Mesendoderm (in vitro differentiated cells): ENCODE measurements at places on chromosomes 13 and 19.

DNA sequence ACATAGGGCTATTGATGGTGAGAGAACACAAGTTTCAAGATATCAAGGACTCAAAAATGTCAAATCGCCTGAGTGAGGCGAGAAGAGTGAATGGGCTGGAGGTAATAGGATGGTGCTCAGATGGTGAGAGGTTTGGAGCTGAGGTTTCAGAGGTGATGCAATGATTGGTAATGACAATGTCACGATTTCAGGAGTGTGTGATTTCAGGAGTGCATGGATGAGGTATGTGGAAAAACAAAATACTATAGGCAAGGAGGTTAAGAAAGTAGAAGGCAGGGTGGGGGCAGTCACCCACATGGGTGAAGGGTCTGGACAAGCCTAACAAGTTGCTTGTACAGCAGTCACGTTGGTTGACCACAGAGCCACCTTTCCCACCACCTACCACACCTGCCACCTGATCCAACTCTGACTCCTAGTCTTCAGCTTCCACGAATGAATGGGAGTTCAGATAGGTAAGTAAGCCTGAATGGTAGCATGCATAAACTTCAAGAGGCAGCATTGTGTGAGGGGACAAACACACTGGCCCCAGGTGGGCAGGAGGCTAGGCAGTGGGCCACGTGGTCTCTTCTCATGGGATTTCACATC is 71.5 kb downstream of the RUBCNL start:
- no peaks in the 10 kb centered on the region for H3K27me3 ChIP-seq
- peak; percentile 15 for DNase-seq
- no peak overlapping the region for H3K27ac ChIP-seq
- no peaks in the 10 kb centered on the region for H3K4me1 ChIP-seq
- H3K4me3 ChIP-seq: no peak overlapping the region
- H3K36me3 ChIP-seq: no peaks in the 10 kb centered on the region

DNA sequence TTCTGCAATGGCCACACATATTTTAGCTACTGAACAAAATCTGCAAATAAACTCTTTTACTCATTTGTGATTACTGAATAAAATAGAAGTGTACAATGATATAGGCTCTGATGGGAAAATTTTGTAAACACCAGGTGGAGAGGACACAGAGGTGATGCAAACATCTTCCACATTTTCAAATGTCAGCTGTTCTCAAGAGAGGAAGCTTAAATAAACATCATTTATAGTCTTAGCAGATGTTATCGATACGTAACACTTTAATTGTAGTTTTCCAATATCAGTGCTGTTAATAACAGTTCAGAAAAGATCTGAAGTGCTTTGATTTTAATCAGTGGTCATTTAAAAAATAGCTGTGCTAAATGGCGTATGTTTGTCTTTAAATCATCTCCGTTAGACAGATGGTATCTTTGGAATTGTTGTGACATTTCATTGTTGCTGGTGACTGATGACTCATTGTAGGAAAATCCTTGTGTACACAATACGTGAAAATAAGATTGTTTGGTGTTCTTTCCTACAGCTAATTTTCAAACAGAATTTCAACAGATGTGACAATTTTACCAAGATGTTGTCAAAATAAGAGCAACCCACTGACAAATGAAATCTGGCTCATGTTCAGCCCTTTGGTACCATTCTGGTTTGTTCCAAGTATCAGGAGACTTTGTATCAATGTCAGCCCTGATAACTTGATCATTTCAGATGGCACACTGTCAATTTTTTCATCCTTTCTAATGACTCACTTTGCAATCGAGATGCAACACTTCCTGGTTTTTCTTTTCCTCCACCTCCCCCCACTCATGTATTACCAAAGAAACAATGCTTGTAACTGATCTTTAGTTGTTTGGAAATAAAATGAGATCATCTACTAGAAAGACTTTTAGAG is 516.0 kb downstream of the DCT start:
- H3K27ac ChIP-seq: no peak overlapping the region
- peak; percentile 65 for DNase-seq
- no peaks in the 10 kb centered on the region for H3K27me3 ChIP-seq

- H3K27me3 ChIP-seq: peaks cover 9% of the 10 kb centered on the region
- no peak overlapping the region for H3K27ac ChIP-seq
- H3K36me3 ChIP-seq: no peaks in the 10 kb centered on the region
- peaks cover 9% of the 10 kb centered on the region for H3K4me1 ChIP-seq
- no peak for DNase-seq
These were observed 223.0 kb downstream of the LHFPL6 start for GRCh38 chr13:39379667-39380655.

DNA sequence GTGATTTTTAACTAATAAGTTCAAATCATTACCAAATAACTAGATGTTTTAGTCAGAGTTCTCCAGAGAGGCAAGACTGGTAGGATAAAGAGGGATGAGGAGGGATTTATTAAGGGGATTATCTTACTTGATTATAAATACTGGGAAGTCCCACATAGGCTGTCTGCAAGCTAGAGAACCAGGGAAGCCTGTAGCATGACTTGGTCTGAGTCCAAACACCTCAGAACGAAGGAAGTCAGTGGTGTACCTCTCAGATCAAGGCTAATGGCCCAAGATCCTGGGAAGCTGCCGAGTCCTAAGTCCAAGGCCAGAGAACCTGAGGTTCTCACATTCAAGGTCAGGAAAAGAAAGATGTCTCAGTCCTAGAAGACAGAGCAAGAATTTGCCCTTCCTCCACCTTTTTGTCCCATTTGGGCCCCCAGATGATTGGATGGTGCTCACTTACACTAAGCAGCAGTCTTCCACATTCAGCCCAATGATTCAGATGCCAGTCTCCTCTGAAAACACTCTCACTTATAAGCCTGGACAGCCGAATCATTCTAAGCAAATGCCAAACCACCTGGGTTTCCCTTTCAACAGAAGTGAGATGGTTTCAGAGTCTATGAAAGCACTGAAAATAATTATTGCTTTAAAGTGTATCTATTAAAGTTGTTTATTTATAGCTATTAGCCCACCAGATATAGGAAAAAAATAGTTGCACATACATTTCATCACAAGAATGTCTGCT is 1599.2 kb downstream of the OLFM4 start:
- H3K36me3 ChIP-seq: no peaks in the 10 kb centered on the region
- peaks cover 2% of the 10 kb centered on the region for H3K4me1 ChIP-seq
- no peak overlapping the region for H3K4me3 ChIP-seq
- no peak overlapping the region for H3K27ac ChIP-seq

DNA sequence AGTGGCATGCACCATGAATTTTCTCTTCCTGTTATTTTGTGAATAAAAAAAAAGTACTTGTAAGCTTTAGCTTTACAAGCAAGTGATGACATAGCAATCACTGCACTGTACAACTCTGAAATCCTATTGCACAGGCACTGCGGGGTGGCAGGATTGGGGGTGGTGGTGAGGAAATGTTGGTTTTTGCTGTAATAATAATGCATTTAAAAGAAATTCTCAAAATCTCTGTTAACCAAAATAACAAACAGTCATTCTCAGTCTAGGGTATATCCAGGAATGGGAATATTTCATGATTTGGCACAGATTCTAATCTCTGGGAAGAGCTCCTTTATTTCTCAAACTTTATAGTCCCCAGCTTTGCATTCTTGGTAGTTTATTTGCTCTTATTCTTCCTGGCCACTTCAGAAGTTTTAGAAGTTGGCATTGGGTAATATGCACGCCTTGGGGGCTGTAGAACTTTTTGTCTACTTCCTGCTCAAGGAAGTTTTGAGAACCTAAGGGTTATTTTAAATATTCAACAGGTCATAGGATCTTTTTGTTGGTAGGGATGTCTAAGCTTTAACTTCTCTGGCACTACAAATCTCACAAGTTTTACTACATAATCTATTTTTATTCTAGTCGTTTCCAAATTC is 353.0 kb upstream of the KLF12 start:
- H3K4me3 ChIP-seq: no peak overlapping the region
- no peaks in the 10 kb centered on the region for H3K27me3 ChIP-seq
- no peak overlapping the region for H3K27ac ChIP-seq
- no peak for DNase-seq

- H3K27me3 ChIP-seq: no peaks in the 10 kb centered on the region
- peak; percentile 97 for DNase-seq
- peak overlapping the region; percentile 88 for H3K27ac ChIP-seq
- peaks cover 6% of the 10 kb centered on the region for H3K4me1 ChIP-seq
- no peaks in the 10 kb centered on the region for H3K36me3 ChIP-seq
These were observed 4.2 kb upstream of the SPACA6 start for GRCh38 chr19:51688671-51689571.

DNA sequence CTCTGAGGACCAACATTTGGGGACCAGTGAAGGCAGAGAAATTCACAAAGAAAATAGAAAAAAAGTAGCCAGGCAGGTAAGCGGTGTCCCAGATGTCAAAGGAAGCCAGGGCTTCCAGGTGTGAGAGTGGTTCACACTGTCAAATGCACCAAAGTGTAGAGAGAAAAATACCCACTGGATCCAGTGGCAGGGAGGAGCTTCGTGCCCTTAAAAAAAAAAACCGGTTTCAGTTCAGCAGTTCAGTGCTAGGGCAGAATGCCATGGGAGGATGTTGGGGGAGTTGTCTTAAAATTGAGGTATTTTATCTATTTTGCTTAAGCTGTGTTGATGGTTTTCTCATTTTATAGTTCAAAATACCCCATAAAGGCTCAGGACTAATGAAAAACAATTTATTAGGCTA is 47.8 kb upstream of the C1QTNF9 start:
- DNase-seq: no peak
- H3K4me3 ChIP-seq: no peak overlapping the region
- no peaks in the 10 kb centered on the region for H3K4me1 ChIP-seq
- no peaks in the 10 kb centered on the region for H3K27me3 ChIP-seq
- H3K27ac ChIP-seq: no peak overlapping the region
- H3K36me3 ChIP-seq: no peaks in the 10 kb centered on the region

DNA sequence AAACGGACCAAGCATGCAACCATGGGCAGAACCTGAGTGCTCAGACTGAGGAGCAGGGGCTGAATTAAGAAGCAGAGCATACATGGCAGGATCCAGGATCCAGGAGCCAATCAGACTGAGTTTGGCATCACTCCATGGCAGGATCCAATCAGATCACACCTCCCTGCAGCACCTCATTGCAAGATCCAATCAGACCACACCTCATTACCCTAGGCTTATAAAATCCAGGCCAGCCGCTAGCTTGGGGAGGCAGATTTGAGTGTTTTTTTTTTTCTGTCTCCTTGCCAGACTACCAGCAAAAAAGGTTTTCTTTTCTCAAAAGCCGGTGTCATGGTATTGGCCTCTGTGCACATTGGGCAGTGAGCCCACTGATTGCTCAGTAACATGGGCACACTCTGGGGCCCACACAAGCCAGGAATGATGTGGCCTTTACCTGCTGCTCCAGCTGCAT is 127.9 kb upstream of the GJB6 start:
- no peak overlapping the region for H3K4me3 ChIP-seq
- no peaks in the 10 kb centered on the region for H3K27me3 ChIP-seq
- no peak for DNase-seq
- H3K36me3 ChIP-seq: no peaks in the 10 kb centered on the region
- no peak overlapping the region for H3K27ac ChIP-seq
- H3K4me1 ChIP-seq: no peaks in the 10 kb centered on the region

DNA sequence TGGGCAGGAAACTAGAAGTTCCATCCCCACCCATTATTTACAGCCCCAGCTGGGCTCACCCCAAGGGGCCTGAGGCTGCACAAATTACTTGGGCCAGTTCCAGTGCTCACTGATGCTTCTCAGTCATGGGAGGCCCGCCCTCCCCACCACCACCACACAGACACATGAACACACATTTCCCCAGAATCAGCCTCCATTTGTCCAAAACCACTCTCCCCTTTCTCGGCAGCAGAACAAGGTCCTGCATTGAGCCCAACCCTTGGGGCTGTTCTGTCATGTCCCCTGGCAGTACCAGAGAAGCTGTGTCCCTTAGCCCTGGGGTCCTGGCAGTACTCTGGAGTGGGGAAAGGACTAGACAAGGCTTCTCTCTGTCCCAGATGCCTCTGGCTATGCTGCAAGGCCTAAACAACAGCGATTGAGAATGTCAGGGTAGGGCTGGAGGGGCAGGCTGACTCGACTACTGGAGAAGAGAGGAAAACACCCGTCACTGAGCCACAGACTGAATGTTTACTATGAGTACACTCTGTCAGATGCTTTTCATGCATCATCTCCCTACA is 21.8 kb downstream of the SAMD4B start:
- no peaks in the 10 kb centered on the region for H3K27me3 ChIP-seq
- no peak for DNase-seq
- peaks cover 14% of the 10 kb centered on the region for H3K36me3 ChIP-seq
- H3K4me1 ChIP-seq: no peaks in the 10 kb centered on the region
- no peak overlapping the region for H3K4me3 ChIP-seq

DNA sequence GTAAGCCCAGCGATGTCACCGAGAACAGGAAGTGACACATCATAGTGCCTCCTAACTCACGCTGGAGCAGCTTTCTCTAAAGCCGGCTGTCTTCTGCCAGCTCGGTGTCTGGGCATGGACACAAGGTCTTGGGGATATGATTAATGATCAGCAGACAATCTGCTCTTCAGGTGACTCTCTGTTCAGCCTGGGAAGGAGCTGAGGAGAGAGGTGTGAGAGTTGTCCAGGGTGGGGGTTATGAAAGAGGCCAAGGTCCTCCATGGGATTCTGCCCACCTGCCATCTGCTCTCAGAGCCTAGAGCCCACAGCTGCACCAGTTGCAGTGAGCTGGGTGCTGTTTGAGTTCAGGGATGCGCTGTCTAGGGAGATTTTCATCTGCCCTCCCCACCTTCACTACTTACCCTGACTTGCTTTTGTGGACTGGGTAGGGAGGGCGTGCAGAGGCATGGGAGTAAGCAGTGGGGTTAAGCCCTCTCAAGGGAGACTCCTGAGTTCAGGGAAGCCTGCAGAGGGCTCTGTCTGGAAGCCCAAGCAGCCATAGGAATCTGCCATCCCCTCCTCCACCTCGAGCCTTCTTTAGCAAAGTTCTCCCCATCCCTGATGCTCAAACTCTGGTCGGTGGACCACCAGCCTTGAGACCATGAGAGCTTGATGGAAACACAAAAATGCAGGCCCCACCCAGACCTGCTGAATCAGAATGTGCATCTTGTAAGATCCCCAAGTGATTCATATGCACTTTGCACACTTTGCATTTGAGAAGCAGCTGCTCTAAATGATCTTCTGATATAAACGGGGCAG is 539.7 kb downstream of the RFC3 start:
- H3K36me3 ChIP-seq: no peaks in the 10 kb centered on the region
- no peak overlapping the region for H3K27ac ChIP-seq
- no peak overlapping the region for H3K4me3 ChIP-seq
- peak; percentile 32 for DNase-seq
- no peaks in the 10 kb centered on the region for H3K27me3 ChIP-seq

GRCh38 chr13:48930918-48931317 is 44.8 kb upstream of the FNDC3A start:
- no peak overlapping the region for H3K27ac ChIP-seq
- no peaks in the 10 kb centered on the region for H3K27me3 ChIP-seq
- H3K4me3 ChIP-seq: no peak overlapping the region
- no peaks in the 10 kb centered on the region for H3K4me1 ChIP-seq
